ENCODE measurements at places on chromosomes 5 and 9.

DNA sequence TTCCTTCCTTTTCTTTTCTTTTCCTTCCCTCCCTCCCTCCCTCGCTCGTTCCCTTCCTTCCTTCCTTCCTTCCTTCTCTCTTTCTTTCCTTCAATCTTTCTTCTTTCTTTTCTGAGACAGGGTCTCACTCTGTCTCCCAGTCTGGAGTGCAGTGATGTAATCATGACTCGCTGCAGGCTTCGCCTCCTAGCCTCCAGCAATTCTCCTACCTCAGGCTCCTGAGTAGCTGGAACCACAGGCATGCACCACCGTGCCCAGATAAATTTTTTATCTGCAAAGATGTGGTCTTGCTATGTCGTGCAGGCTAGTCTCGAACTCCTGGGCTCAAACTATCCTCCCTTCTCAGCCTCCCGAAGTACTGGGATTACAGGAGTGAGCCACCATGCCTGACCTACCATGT, 81.4 kb downstream of the SPATA31C2 start:
- DNase-seq = peak; percentile 38

DNA sequence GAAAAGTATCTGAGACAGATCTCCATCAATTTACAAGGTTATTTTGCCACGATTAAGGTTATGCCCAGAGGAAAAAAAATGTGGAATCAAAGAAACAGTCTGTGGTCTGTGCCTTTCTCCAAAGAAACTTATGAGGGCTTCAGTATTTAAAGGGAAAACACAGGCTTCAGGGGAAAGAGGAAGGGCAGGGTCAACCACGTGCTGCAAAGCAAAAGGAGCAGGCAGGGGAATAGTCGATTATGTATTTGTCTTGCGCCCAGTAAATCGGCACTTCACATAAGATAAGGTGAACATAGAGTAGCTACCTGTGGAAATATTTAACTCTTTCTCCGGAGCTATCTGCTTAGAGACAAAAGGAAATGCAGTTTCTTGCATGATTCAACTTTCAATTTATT, 343.7 kb downstream of the RAB3C start:
- DNase-seq = no peak

GRCh38 chr5:129173771-129174170, 79.2 kb downstream of the ISOC1 start:
- no peak for DNase-seq

- no peak for DNase-seq
Measured at GRCh38 chr9:75201480-75202209, 113.3 kb downstream of the OSTF1 start.

DNA sequence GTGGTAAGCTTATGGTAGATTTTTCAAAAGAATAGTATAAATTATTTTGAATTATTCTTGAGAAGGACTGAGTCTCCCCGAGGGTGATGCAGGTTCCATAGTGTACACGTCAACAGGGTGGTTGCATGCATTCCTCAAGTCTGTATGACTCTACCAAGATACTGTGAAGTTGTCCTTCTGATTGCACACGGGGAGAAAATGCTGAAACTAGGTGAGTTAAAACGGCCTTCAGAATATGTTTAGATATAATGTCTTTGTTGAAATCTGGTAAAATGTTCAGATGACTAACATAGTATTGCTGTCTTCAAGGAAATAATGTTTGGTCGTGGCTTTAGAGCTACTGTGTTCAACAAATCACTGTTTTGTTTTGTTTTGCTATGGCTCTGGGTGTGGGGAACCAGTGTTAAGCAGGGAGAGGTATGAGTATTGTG, 22.4 kb upstream of the TNFAIP8 start:
- DNase-seq = no peak

DNA sequence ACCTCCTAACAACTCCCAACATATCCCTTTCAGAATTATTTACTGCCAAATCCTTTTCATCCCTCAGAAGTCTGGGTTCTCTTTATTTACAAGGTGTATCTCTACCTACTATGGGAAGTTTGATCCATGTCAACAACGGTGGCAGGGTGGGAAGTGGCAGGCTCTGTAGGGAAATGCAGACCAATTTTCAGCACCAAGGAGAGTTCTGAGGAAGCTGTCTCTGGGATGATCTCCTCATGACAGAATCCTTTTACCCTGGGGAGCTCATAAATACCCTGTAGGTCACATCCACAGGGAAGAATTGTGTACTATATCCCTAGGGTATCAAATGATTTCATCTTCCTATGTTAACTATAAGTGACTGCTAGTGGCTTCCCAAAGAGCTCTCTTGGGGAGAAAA, 107.8 kb upstream of the NEK6 start:
- no peak for DNase-seq

DNA sequence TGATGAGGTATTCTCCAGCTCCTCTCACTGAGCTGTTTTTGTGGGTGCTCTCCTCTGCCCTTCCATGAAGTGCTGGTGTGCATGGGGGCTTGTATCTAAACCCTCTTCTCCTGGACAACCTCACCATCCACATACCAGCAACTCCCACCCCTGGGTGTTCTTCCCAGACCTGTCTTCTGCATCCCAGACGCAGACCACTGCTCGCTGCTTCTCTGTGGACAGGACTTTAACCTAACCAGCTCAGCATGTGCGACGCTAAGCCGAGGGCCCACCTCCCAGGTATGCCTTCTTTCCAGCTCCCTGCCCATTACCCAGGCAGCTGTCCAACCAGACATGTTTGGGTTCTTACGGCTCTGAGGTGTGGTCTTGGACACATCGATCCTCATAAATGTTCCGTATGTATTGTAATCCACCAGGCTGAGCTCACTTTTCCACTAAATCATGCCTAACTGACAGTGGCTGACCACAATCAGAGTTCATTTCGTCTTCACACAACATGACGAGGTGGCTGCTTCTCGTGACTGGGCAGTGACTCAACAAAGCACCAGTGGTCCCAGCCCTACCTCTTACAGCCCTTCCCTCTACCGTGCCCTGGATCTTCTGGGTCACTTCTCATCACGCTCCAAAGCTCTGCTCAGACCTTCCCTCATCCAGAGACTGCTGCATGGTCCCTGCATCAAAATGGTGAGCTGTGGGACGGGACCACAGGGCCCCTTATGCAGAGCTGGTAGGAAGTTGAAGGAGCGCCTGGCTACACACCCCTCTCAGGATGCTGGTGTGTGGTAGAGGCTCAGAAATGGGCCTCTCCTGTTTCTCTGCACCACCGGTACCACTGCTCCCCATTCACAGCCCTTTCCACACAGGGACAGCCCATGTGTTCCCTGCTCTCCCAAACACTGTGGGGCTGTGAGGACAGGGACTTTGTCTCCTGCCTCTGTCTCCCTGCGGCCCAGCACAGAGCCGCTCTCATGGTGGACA, 9.6 kb upstream of the PTGES2 start:
- peak; percentile 75 for DNase-seq

DNA sequence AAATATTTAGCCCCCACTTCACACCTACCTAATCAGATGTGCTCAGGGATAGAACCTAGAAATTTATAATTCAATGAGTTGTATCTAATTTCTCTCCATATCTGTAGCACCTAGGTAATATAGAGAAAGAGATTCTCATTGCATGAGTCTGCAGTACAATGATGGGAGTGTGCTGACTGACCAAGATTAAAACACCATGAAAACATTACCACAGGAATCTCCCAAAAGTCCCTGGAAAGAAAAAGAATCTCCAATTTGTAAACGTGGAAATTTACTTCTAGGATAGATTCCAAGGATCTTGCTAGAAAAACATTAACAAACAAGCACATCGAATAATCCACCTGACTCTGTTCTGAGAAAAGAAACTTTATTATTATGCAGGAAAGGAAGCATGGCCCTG, 45.0 kb upstream of the DMRTA1 start:
- DNase-seq = no peak

Data from AG10803 (cell line).